ENCODE measurements at places on chromosomes 7 and 10.

GRCh38 chr10:33093362-33093761, 135.3 kb upstream of the ITGB1 start:
- DNase-seq: no peak

- no peak for DNase-seq
These were observed 99.4 kb downstream of the RNF216 start for GRCh38 chr7:5681979-5682546.

- no peak for DNase-seq
These were observed at the start of gene MYO1G for GRCh38 chr7:44978511-44979366. Gene MYO1G (minus strand): TSS chr7:44979015. CDS start chr7:44978961, 54 bp downstream.

GRCh38 chr10:16952080-16952479, 134.9 kb upstream of the RSU1 start:
- no peak for DNase-seq

- DNase-seq: peak; percentile 28
These were observed 102.7 kb downstream of the FAM53B start for GRCh38 chr10:124641282-124642087.

DNA sequence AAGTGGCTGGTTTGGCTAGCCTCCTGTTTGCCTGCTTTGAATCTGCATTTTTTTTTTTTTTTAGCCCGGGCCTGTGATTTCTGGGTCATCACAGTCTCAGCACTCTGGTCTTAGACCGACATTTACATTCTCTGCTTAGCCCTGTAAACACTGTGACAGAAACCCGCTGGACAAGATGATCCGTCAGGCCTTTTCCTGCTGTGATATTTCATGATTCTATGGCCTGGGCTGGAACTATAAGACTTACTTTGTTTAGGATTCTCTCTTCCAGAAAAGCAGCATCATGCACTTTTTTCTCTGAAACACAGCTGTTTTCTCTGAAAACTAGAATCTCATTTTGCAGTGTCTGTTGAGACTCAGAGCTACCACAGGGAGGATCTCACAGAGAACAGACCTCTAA, 705.5 kb downstream of the GRID1 start:
- DNase-seq: no peak
